Cerebellar cortex (tissue), 1 donor: ENCODE measurements at places on chromosomes 16 and 17.

GRCh38 chr17:57016764-57017116 is 38.8 kb downstream of the SCPEP1 start:
- DNase-seq: no peak

DNA sequence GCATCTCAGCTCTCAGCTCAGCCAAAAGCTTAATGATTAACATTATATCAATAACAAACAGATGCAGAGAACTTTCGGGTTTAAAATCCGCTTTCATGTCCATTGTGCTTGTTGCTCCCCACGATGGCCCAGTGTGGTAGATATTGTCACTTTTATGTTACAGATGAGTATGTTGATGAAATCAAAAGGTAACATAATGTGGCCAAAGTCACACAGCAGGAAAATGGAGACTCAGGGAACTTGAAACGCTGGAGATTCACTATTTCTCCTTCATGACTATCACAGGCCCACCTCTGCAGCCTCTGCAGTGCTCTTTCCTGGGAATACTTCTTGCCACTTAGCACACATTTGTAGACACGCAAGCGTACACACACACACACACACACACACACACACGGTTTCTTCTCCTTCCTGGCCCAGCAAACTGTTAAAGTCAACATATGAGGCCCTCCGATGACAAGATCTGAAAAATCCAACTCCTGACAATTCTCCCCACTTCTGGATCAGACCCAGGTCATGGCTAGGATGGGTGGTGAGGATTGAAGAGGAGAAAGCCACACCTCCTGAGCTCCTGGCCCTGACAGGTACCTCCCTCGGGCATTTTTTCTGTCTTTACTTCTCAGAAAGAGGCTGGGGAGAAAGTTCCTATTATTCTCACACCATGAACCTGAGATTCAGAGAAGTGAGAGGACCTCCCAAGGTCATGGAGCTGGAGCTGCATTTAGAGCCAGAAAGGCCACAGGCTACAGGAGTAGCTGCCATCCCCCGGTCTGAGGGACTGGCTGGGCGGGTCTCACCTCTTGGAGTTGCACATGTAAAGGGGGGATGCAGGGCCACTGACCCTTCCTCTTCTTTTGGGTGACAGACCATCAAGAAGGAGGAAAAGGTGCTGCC is 9.7 kb downstream of the DRC7 start:
- DNase-seq: no peak

- peak; percentile 23 for DNase-seq
Observed at GRCh38 chr17:39666601-39667261, 1.5 kb upstream of the PNMT start.

- DNase-seq: peak; percentile 47
Observed at GRCh38 chr16:4805231-4805630, 2.8 kb upstream of the ROGDI start.

GRCh38 chr17:83136931-83137330 is 57.5 kb downstream of the METRNL start:
- no peak for DNase-seq

GRCh38 chr16:27326738-27327585 is 13.2 kb downstream of the IL4R start:
- peak; percentile 13 for DNase-seq

- no peak for DNase-seq
Observed at GRCh38 chr17:67160791-67161190, 84.2 kb downstream of the HELZ start.

GRCh38 chr17:58944166-58944565 is 162.5 kb downstream of the TRIM37 start:
- no peak for DNase-seq

- no peak for DNase-seq
Observed at GRCh38 chr16:35911899-35912298, 2452.5 kb downstream of the TP53TG3F start.

- DNase-seq: no peak
Observed at GRCh38 chr17:81940538-81941483, 3.7 kb upstream of the PYCR1 start.

DNA sequence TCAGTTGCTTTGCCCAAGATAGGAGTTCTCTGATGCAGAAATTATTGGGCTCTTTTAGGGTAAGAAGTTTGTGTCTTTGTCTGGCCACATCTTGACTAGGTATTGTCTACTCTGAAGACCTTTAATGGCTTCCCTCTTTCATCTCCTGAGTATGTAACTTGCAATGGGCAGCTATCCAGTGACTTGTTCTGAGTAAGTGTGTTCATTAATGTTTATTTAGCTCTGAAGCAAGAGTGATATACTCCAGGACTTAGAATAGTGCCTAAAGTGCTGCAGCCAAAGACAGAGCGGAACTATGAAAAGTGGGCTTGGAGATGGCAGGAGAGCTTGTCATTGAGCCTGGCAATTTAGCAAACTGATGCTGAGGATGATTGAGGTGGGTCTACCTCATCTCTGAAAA is 8.8 kb upstream of the TANGO6 start:
- no peak for DNase-seq

- DNase-seq: no peak
Observed at GRCh38 chr16:54879681-54880080, 51.0 kb upstream of the IRX5 start.

- DNase-seq: no peak
Observed at GRCh38 chr17:70251706-70252105, 82.4 kb downstream of the KCNJ2 start.

DNA sequence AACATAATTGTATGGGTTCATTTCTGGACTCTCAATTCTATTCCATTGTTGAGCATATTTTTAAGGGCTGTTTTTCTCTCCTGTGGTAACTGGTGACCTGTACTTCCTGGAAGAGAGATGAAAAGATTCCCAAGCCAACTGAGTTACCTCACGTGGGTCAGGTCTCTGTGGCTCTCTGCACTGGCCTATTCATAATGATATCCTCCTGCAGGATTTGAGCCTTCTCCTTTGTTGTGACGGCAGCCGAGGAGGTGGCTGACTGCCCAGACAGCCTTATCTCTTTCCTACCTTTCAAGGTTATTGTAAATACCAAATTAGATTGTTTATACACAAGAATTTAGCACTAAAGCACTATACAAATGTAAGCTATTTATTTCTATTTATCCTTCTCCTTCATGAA is 2.7 kb upstream of the ACE start:
- DNase-seq: no peak

DNA sequence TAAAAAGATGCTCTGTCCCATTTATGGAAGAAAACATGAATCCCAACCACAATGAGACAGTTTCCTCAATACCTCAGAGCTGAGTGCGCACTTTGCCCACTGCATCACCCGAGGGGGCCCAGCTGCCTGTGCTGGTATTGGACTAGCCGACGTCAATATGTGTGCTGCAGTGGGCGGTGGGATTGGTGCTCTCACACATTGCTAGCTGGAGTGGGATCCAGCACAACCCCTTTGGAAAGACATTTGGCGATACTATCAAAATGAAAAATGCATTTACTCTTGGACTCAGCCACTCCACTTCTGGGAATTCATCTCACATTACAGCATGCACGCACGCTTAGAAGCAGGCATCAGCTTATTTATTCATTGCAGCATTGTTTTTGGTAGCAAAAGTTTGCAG is 289.2 kb upstream of the FOXF1 start:
- DNase-seq: no peak

GRCh38 chr17:77478281-77478680 is 337.5 kb downstream of the SEC14L1 start:
- DNase-seq: no peak

- DNase-seq: no peak
Observed at GRCh38 chr16:50917950-50918703, 176.2 kb downstream of the CYLD start.

DNA sequence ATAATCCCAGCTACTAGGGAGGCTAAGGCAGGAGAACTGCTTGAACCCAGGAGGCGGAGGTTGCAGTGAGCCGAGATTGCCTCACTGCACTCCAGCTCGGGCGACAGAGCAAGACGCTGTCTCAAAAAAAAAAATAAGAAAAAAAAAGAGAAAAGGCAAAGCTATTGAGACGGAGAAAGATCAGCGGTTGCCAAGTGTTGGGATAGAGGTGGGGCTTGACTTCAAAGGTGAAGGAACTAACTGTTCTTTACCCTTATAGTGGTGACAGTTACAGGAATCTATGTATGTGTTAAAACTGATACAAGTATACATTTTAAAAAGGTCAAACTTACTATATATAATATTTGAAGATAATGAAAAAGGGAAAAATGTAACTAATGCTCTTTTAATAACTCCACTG is 22.5 kb downstream of the AKAP10 start:
- DNase-seq: no peak

- no peak for DNase-seq
Observed at GRCh38 chr16:84059946-84060901, 17.6 kb upstream of the SLC38A8 start.

DNA sequence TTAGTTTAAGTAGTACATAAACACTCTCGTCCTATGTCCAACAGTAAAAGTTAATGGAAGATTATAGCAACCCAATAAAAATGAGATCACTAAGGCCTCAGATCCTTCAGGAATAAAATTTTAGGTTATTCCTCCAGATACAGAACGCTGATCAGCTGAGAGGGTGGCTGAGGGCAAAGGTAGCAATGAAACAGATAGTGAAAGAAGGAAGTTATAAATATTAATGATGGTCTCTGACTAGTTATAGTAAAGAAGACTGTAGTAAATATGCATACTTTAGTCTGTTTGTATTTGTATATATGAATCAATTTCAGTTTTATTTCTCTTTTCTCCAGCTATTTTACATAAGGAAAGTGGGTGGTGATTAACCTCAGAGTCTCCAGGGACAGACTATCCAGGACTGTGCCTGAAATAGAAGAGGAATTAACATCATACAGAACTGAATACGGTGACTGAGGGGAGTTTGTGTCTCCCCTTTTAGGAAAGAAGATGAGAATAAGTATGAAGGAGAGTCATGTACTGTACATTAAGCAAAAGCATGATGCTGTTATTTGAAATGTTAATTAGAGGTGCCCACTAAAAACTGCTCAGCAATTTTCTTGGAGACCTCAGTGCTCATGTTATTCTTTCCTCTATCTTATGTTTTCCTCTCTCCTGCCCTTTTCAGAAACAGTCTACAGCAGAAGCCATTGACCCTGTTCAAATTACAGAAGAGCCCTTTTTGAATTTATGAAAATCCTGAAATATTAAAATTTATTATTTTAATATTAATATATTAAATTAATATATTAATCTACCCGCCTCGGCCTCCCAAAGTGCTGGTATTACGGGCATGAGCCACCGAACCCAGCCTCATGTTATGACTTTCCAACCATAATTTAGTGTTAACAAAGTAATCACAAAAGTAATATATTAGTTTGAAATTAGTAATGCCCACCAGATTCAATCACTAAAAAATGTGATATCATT is 36.5 kb upstream of the DHRS7B start:
- no peak for DNase-seq

DNA sequence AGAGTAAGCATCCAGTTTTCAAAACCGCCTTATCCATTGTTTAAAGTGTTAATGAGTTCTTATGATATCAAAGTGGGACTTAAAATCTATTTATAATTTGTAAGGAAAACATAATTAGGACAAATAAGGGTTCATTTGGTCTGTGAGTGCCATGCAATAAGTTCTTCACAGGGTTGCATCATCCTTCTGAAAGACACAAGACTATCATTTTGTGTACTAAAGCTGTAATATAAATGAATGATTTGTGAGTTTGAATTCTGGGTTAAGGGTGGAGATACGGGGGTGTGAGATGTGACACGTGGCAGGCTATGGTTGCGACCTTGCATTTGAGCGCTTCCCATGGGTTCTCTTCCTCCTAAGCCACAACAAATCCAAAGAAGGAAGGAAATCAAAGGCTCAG is 6.8 kb downstream of the GAN start:
- no peak for DNase-seq

GRCh38 chr16:85126705-85127378 is 14.6 kb upstream of the CIBAR2 start:
- DNase-seq: peak; percentile 97

GRCh38 chr16:56807011-56807675 is 57.9 kb upstream of the SLC12A3 start:
- no peak for DNase-seq

- DNase-seq: no peak
Observed at GRCh38 chr16:66717776-66718175, 21.2 kb upstream of the CMTM4 start.

- DNase-seq: no peak
Observed at GRCh38 chr17:40298726-40299125, 10.3 kb upstream of the RARA start.

- DNase-seq: no peak
Observed at GRCh38 chr16:5852151-5852550, 754.6 kb upstream of the EEF2KMT start.

- no peak for DNase-seq
Observed at GRCh38 chr17:77124192-77124889, 16.4 kb upstream of the SEC14L1 start.

DNA sequence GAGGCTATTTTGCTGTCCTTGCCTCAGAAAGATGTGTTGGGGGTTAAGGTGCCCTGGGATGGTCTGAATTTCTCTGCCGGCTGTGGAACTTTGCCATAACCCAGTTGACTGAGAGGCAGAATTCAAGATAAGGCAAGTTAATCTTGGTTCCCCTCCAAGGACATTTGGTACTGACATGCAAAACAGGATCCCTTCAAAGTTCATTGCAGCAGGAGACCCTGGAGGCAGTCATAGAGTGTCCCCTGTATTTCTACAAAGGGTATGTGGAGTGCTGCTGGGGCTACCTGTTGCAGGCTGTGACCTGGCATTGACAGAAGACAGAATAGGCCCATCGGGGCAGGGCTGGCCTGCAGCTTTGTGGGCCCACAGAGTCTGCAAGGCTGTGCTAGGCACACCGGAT is 135.6 kb upstream of the IRX3 start:
- DNase-seq: no peak

DNA sequence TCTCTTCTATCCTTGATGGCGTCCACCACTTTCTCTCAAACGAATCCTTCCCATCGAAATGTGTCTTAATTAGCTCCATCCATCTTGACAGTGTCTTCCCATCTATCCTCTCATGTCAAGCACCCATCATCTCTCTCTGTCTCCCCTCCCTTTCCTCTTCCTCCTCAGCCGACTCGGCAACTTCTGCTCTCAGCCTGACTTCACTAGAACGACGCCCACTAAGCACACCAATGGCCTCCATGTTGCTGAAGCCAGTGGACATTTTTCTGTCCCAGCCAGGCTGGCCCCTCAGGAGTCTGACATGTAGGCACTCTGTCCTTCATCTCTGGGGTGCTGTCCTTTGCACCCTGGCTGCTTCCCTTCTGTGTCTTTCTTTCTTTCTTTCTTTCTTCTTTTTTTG is 2.5 kb upstream of the SPATA20 start:
- DNase-seq: no peak

DNA sequence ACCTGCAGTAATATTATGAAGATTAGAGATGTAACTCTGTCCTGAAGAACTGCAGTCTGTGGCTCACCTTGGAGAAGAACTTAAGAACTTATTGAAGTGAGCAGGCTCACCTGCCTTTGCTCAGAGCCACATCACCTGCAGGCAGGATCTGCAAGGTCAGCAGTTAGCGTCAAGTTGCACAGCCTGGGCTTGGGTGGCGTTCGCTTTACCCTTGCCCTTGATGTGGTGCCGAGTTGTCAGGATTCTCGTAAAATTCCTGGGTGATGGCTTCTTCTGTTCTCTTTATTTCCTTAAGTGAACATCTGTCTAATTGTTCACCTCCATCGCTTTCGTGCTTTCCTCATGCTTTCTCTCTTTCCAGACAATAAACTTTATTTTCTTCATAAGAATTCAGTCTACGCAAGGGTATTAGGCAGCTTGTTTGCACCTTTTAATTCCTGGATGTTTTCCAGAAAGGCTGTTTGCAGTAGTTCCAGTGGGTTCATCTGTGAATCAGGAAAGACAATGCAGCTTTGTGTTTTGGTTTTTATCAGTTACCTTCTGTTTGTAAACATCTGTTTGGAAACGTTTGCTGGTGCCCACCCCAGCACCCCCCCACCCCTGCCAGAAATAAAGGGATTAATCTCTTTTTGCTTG is 254.3 kb downstream of the WWOX start:
- no peak for DNase-seq

GRCh38 chr17:70091005-70091568 is 16.1 kb downstream of the KCNJ16 start:
- no peak for DNase-seq
